ENCODE measurements at places on chromosomes 5 and 9.

GRCh38 chr5:116361171-116361967 is 213.3 kb downstream of the SEMA6A start:
- DNase-seq, result no peak

- DNase-seq, result no peak
These were observed 410.2 kb downstream of the ACTL7B start for GRCh38 chr9:108445431-108446071.

DNA sequence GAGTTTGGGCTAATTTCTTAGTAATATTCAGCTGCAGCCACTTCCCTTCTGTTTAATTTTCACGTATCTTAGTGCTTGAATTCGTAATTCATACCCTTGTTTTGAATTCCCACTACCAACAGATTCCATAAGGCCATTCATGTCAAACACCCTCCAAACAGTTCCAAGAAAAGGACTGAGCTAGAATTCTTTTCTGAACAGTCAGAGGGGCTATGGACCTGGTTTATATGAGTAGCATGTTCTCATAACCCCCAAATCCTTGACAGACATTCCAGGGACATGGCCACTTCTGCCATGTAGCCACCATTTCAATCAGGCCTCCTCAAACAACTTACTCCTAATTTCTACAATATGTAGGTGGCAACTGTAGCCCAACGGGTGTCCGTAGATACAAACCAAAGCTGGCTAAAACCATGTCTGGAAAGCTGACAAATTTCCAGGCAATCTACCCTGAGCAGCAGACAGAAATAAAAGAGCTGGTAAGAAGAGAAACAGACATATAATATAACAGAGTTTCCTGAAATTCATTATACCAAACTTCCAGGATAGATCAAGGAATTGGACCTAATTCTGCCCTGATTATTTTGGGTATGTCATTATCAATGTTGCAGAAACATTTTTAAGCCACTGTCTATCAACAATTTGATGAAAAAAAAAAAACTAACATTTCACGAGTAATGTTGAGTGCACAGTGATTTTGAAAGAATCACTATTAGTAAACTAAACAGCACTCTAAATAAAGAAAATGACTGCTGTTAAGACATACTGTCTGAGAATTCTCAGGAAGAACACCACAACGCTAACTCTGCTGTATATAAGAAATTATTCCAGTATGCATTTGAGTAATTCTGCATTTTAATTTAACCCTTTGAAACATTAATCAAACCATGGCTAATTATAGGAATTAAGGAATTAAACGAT is 40.7 kb downstream of the EBF1 start:
- DNase-seq, result no peak

- DNase-seq, result no peak
These were observed 271.5 kb downstream of the ADGRV1 start for GRCh38 chr5:90830058-90830457.

DNA sequence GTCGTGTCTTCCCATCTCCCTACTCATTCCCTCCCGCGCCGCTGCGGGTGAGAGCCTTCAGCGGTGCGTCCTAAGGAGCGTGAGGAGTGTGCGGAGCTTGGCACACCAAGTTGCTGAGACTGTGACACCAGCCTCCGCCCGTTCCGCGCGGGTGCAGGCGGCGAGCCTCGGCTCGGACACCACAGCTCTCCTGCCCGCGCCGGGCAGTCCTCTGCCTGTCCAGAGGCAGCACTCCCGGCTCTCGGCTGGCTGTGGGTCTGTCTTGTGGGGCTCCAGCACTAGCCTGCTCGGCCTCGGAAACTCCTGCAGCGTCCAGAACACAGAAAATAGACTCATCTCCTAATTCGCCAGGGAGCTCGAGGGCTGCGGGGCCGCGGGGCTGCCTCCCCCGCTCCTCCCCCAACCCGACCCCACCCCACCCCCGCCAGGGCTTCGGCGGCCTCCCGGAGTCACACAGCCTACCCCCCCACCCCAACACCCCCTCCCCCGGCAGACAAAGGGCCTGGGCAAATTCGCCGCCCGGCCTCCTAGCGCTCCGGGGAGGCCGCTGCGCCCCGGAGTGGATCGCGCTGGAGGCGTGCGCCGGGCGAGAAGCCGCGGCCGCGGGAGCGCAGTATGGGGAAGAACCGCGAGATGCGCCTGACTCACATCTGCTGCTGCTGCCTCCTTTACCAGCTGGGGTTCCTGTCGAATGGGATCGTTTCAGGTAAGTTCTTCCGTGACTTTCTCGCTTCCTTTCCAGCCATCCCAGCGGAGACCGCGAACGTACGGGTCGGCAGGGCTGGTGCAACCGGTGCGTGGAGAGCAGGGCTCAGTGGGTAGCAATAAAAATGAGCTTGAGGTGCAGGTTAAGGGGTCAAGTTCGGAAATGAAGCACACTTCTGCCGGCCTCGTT is at the start of gene ADAMTS19:
ADAMTS19 (plus strand) TSS at position 522 of the 895 bp plus-strand sequence; CDS start at position 616, 94 bp downstream.
- no peak for DNase-seq

DNA sequence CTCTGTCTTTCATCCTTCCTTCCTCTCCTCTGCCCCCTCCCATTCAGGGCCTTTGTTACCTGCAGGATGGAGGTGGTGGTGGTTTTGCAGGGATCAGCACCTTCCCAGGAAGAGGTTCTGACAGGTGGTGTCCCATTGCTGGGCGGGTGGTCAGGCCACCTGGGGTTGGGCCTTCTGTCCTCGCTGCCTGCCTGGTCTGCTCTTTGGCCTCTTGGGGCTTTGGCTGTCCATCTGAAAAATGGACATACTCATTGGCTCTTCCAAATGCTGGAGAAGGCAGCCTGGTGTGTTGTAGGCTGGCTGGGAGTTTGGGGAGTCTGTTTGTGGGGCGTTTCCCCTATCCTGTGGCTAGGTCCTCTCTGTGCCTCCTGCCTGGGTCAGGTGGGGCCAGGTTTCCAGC is 4.3 kb downstream of the RXRA start:
- DNase-seq, result no peak
